Glutamatergic neuron (in vitro differentiated cells): ENCODE measurements at places on chromosomes 12 and 14.

- no peaks in the 10 kb centered on the region for H3K27me3 ChIP-seq
- no peak overlapping the region for H3K27ac ChIP-seq
- no peaks in the 10 kb centered on the region for H3K4me1 ChIP-seq
- no peak for DNase-seq
- no peak overlapping the region for H3K4me3 ChIP-seq
Measured at GRCh38 chr14:99459481-99460100, 21.1 kb downstream of the SETD3 start.

DNA sequence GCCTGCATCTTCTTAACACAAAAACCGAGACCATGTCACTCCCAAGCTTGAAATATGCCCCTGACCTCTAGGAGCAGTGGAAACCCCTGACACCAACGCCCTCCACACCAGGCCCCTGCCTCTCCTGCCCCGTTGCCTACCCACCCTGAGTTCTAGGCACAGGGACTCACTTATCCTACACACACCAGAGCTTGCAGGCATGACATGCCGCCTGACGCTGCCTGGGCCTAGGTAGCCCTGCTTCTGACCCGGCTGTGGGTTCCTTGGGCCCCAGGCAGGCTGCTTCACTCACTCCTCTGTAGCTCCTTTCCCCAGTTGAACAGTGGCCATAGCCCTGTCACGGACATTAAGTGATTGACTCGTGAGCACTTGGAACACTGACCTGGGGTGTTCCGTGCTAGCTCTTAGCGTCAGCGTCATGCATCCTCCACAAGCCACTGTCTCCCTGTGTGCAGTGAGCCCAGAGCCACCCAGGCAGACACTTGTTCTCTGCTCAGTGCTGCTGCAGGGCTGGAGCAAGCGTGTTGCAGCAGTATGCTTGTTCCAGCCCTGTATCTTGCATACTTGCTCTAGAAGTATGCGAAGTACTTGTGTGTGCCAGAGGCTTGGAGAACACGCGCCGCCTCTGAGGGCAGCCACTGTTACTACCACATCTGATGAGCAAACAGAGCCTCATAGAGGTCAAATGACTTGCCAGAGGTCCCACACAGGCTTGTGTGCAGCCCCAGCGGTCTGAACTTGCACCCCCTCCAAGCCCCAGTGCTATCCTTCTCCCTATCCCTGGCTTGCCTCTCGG, 15.6 kb downstream of the OTUB2 start:
- DNase-seq = no peak
- no peak overlapping the region for H3K4me3 ChIP-seq
- H3K36me3 ChIP-seq = peaks cover 4% of the 10 kb centered on the region
- peaks cover 10% of the 10 kb centered on the region for H3K27me3 ChIP-seq
- H3K4me1 ChIP-seq = peaks cover 7% of the 10 kb centered on the region

GRCh38 chr12:6899837-6900519, 4.6 kb upstream of the LRRC23 start:
- no peak for DNase-seq
- no peaks in the 10 kb centered on the region for H3K4me1 ChIP-seq
- H3K4me3 ChIP-seq = no peak overlapping the region
- H3K27me3 ChIP-seq = peaks cover 1% of the 10 kb centered on the region

DNA sequence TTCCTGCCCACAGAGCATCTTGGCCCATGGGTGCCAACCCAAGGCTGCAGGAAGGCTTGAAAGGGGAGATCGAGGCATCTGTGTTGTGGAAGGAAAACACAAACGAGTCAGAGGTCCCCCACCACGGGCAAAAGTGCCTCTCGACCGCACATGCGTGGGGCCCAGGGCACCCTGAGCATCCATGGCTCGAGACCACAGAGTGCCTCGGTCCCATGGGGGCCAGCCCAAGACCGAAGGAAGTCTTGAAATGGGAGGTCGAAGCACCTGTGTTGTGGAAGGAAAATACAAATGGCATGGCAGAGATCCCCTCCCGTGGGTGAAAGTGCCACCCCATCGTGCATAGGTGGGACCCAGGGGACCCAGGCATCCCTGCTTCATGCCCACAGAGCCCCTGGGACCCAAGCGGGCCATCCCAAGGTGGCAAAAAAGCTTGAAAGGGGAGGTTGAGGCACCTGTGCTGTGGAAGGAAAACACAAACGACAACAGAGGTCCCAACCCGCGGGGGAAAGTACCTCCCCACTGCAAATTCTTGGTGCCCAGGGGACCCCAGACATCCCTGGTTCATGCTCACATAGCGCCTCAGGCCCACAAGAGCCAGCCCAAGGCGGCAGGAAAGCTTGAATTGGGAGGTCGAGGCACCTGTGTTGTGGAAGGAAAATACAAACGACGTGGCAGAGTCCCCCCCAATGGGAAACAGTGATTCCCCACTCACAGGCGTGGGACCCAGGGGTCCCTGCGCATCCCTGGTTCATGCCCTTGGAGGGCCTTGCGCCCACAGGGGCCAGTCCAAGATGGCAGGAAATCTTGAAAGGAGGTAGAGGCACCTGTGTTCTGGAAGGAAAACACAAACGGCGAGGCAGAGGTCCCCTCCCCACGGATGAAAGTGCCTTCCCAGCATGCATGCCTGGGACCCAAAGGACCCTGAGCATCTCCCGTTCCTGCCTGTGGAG, 373.0 kb downstream of the ALG10 start:
- no peaks in the 10 kb centered on the region for H3K27me3 ChIP-seq
- H3K4me1 ChIP-seq = no peaks in the 10 kb centered on the region
- H3K27ac ChIP-seq = no peak overlapping the region

DNA sequence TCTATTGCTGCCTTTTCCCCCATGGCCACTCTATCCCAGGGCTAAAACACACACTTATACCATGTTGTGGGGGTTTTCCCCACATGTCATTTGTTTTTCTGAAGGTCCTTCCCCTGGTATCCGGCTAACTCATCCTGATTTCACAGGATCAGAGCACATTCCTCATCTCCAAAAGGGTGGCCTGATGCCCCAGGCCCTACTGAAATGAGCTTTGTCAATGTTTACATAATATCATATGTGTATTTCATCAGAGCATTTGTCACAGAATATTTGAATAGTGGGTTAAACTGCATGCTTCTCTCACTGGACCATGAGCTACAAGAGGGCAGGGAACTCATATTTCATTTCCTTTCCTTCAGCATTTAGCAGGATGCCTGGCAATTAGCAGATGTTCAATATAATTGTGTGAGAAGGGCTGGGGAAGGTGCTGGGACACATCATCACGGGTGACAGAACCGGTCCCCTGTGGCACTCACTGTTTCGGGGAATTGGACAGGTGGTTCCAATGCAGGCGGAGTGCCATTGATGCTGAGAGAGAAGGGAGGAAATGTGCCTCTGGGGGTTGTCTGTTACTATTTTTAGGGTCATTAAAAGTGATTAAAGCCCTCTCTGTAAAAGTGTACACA, 26.8 kb downstream of the EMP1 start:
- no peaks in the 10 kb centered on the region for H3K36me3 ChIP-seq
- peaks cover 5% of the 10 kb centered on the region for H3K27me3 ChIP-seq
- peaks cover 12% of the 10 kb centered on the region for H3K4me1 ChIP-seq
- H3K27ac ChIP-seq = no peak overlapping the region
- H3K4me3 ChIP-seq = no peak overlapping the region
- no peak for DNase-seq

DNA sequence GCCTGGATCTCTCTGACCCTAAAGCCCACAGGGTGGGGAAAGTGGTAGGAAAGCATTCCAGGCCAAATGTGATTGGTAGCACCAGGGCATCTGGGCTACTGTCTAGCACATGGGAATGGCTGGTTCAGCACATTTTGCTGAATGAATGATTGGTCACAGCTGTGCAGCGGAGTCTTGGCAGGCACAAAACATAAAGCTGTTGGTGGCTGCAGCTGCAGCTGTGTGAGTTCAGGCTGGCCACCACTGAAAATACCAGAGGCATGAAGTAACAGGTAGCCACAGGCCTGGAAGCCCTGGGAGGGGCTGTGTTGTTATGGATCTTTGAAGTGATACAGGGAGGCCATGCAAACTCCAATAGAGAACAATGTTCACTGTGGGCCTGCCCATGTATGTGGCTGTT, 72.7 kb downstream of the MYRFL start:
- no peak overlapping the region for H3K27ac ChIP-seq
- no peaks in the 10 kb centered on the region for H3K27me3 ChIP-seq
- no peak overlapping the region for H3K4me3 ChIP-seq
- no peak for DNase-seq
- peaks cover 3% of the 10 kb centered on the region for H3K4me1 ChIP-seq

DNA sequence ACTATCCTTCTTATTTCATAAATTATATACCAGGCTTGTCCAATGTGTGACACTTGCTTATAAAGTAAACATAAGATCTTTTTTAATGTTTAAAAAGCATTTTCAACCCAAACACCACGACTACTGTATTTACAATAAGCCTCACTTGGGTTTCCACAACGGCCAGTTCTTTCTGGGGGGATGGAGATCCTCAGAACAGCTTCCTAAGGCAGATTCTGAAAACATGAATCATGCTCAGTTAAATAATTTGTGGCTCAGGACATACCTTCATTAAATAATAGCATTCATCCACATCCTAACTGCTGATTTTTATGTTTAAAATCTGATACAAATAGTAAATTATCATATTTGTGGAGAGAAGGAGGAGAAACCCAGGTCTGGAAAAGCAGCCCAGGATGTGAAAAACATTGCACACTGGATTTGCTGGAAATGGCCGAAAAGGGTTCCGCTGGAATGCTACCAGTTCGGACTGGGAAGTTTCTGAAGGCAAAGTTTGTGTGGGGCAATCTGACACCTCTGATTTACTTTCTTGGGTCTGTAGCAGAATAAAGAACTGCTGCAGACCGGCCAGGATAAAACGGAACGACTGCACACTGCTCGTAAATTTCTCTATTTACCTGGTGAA, 597 bp downstream of the GLT8D2 start:
- peaks cover 2% of the 10 kb centered on the region for H3K4me1 ChIP-seq
- H3K27me3 ChIP-seq = no peaks in the 10 kb centered on the region
- H3K27ac ChIP-seq = no peak overlapping the region
- peak overlapping the region; percentile 75 for H3K4me3 ChIP-seq
- no peaks in the 10 kb centered on the region for H3K36me3 ChIP-seq
- DNase-seq = no peak

GRCh38 chr12:92156139-92156538, 10.5 kb upstream of the BTG1 start:
- H3K4me1 ChIP-seq = no peaks in the 10 kb centered on the region
- H3K27me3 ChIP-seq = peaks cover 3% of the 10 kb centered on the region
- DNase-seq = no peak
- no peaks in the 10 kb centered on the region for H3K36me3 ChIP-seq

GRCh38 chr14:65027127-65027799, 40.6 kb downstream of the FNTB start:
- H3K27ac ChIP-seq = no peak overlapping the region
- H3K4me3 ChIP-seq = no peak overlapping the region
- H3K27me3 ChIP-seq = peaks cover 1% of the 10 kb centered on the region
- no peak for DNase-seq
- H3K4me1 ChIP-seq = peaks cover 2% of the 10 kb centered on the region

DNA sequence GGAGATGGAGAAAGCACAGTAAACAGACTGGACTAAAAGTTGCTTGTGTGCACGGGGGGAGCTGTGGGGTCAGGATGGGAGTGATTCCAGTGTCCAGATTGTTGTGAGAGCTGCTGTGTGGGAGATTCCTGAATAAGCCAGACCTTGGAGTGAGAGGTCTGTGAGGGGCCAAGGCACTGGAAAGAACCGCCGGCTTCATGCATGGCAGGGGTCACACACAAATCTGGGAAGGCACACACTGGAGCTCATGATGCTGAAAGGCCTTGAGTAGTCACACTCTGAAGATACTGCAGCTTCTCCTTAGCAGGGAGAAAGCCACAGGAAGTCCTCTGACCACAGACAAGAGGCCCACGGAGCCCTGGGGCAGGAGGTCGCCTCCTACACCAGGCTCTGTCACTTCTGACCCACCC, 23.1 kb downstream of the ADCY6 start:
- no peak overlapping the region for H3K4me3 ChIP-seq
- no peaks in the 10 kb centered on the region for H3K36me3 ChIP-seq
- DNase-seq = no peak
- H3K4me1 ChIP-seq = no peaks in the 10 kb centered on the region
- no peak overlapping the region for H3K27ac ChIP-seq

DNA sequence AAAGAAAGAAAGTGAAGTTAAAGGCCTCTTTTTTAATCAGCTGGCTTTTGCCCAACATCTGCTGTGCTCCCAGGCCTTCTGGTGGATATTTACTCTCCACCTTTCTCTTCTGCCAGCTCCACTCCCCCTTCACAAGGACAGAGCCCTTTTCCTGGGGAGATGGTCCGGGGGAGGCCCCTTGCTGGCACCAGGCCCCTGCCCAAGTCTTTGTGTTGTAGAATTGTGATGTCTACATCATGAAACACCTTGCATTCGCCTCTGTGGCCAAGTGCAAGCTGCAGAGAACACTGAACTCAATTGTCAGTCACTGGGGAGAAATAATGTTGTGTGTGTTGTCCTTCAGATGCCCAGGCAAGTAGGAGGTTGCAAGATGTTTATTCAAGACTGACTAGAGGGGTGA, 150.3 kb downstream of the DPF3 start:
- no peaks in the 10 kb centered on the region for H3K27me3 ChIP-seq
- H3K27ac ChIP-seq = no peak overlapping the region
- H3K4me3 ChIP-seq = no peak overlapping the region
- peaks cover 5% of the 10 kb centered on the region for H3K4me1 ChIP-seq
- DNase-seq = no peak
- H3K36me3 ChIP-seq = peaks cover 21% of the 10 kb centered on the region

DNA sequence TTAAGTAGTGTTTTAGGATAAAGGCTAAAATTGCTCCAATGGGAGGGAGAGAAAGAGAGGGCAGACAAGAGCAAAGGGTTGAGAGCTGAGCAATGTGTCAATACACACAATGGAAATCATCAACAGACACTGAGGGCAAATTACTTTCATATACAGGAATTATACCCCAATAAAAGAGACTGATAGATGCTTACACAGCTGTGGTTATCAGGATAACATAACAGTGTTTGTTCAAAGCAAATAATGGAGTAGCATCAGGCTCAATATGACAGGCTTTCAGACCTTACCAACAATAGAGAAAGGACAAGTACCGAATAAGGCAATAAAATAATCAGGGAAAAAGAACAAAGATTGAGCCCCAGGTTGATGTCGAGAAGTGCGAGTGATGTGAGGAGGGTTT, 53.4 kb upstream of the DIO2 start:
- H3K27me3 ChIP-seq = no peaks in the 10 kb centered on the region
- no peak overlapping the region for H3K27ac ChIP-seq
- H3K4me1 ChIP-seq = no peaks in the 10 kb centered on the region
- H3K4me3 ChIP-seq = no peak overlapping the region
- H3K36me3 ChIP-seq = no peaks in the 10 kb centered on the region
- no peak for DNase-seq

GRCh38 chr14:75915045-75915444, 66.8 kb downstream of the TGFB3 start:
- H3K36me3 ChIP-seq = no peaks in the 10 kb centered on the region
- no peak for DNase-seq
- peaks cover 21% of the 10 kb centered on the region for H3K4me1 ChIP-seq
- H3K27ac ChIP-seq = no peak overlapping the region
- H3K27me3 ChIP-seq = no peaks in the 10 kb centered on the region

GRCh38 chr12:124952295-124952694, 36.6 kb downstream of the DHX37 start:
- no peak for DNase-seq
- no peak overlapping the region for H3K27ac ChIP-seq
- H3K4me1 ChIP-seq = no peaks in the 10 kb centered on the region
